ENCODE measurements at places on chromosomes 5 and 9.

DNA sequence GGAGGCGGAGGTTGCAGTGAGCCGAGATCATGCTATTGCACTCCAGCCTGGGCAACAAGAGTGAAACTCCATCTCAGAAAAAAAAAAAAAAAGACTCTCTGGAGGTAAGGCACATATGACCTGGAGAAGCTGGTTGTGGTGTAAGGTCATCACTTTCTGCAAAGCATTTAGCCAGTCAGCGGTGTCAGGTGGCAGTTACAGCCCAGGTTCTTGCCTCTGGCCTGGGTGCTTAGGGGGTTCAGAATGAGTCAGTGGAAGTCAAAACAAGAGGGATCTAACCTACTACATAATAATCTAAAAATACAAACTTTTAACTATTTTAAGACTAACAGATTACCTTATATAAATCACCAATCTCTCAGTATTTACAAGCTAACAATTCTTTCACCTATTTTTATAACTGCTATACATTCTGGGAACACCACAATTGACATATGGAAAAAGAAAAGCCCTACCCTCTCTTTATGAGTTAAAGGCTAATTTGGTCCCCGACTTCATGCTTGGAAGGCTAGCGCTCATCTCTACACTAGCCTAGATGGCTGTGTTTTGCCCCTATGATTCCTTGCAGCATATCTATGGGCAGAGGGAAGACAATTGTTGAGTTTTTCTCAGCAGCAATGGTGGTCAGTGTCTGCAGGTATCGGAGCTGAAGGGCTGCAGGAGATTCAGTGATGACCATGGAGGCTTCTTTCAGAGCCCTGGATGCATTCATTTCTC lies 29.2 kb downstream of the STOM start:
- no peak for DNase-seq

GRCh38 chr9:33867747-33868439 lies 50.9 kb downstream of the UBE2R2 start:
- DNase-seq = no peak

DNA sequence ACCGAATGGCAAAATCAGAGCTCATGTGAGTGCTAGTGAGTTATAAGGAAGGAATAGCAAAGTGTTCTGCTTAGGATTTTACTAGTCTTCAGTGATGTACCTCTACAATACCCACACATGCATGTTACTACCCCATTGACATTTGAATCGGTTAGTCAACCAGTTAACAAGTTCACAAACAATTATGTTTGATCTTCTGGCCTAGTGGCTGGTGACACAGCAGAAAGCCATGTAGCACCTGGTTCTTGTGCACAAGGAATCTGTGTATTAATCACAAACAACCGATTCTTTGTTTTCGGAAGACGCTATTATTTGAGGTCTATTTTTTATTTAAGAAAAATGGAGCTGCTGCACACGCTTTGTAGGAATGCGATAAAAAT lies 41.9 kb downstream of the NTRK2 start:
- DNase-seq = no peak

GRCh38 chr5:175745210-175745609 lies 87.3 kb downstream of the HRH2 start:
- DNase-seq = no peak

DNA sequence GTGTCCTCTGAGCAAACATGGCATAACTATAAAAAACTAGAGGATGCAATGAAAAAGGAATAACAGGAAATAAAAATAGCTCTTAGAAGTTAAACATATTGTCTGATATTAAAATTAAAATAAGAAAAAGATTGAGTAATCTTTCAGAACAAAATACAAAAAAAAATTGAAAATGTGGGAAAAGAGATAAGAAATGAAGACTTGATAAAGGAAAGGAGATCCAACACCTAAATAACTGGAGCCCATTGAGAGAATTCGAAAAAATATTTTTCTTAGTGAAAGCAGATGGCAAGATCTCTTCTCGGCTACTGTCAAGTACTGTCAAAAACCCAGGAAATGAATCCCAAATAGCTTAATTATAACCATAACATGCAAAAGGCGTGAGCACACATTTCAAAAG lies 24.9 kb downstream of the LIFR start:
- no peak for DNase-seq

DNA sequence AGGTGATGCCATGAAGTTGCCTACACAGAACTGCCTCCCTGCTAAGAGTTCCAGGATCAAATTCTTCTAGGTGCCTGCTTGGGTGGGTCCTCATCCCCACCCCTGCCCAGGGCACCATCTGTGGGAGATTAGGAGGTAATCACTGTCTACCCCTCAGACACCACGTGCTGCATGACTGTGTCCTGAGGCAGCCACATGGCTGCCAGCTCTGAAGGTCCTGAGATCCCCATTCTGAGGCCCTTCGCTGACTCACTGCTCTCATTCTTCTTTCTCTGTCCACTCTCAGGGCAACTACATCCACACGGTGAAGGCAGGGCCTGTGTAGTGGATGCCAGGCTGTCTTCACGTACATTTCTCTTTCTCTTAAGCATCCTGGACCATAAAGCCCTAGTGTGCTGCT lies 222.9 kb upstream of the ANKRD55 start:
- no peak for DNase-seq

DNA sequence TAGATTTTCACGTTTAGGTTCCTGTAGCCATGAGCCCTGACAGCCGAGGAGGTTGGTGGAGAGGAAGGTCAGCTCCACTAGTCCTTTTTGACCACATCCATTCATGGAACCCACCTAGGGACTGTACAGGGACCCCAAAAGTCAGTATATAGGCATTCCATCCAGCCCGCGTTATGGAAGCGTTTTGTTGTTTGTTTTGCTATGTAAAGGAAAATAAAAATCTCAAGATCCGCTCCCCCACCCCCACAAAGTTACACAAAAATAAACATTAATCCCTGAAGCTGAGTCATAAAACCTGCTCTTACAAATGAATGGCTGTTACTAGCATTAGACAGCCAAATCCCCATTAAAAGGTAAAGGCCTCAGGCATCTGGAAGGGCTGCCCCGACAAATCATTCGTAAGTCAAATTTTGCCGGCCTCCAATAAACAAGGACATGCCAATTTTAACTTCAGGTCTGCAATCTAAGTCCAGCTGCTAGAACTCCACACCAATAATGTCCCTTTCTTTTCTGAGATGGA lies 292.9 kb downstream of the MED10 start:
- DNase-seq = no peak

- DNase-seq = no peak
Measured at GRCh38 chr5:99025298-99026045, 96.7 kb upstream of the CHD1 start.

DNA sequence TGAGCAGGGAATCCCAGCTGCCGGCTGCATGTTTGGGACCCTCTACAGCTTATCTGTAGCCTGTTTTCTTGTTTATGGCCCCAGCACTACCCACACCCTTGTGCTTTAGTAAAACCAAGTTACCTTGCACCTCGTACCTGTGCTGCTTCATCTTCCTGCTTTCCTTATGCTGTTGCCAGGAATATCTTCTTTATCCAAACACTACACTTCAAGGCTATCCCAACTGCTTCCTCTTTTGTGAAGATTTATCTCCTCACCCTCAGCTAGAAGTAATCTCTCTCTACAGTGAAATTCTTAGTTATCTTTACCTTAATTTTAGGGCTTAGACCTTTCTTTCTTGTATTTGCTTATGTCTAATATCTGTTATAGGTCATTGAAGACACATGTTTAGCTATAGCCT lies 171.1 kb downstream of the KDM4C start:
- DNase-seq = no peak

Measured in BE2C (cell line).